NCI-H2171 (cell line): ENCODE measurements at places on chromosomes 7 and 10.
A peak's percentile ranks its signal among the peaks of the same experiment; 100 is the strongest.

- no peak for DNase-seq
These were observed 30.1 kb downstream of the SEMA3D start for GRCh38 chr7:85156661-85157208.

DNA sequence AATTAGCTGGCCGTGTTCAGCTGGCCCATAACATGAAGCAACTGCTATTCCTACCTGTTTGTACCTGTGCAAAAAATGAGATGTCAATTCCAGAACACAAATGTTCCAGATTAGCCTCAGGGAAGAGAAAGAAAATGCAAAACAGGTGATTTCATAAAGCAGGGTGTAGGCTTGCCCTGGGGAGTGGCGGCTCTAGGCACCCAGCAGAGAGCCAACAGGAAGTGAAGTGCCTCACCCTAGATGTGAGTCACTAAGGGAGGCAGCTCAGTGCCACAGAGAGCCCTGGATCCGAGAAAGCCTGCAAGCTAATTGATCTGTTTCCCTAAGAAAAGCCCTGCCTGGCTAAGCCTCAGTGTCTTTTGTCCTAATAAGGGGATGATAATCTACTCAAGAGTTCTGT, 240.0 kb downstream of the ARHGAP21 start:
- DNase-seq = no peak

GRCh38 chr10:99236627-99237309, 1.1 kb upstream of the HPSE2 start:
- no peak for DNase-seq

- no peak for DNase-seq
These were observed 27.5 kb downstream of the AP3M1 start for GRCh38 chr10:74123081-74123480.

DNA sequence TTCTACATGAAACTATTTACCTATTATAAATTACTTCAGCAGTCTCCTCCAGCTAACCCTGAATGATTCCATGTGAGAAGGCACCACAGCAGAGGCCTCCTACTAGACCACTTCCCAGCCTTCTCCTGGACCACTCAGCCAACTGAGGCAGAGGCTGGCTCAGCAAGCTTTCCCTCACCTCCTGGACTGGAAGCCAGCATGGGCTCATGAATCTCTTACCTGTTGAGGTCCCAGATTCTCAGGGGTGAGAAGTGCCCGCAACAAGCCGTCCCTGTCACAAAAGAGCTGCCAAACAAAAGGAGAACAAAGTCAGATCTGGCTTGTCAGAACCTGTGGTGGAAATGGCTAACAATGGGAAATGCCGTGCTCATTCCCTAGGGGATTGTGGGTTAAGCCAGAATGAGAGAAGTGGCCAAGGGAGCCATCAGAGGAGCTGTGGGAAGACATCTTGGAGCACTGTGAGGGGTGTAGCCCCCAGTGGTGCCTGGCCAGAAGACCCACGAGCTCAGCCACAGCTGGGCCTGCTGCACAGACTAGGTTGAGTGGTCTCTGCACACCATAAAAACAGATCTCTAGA, 36.5 kb downstream of the DPCD start:
- DNase-seq = no peak

DNA sequence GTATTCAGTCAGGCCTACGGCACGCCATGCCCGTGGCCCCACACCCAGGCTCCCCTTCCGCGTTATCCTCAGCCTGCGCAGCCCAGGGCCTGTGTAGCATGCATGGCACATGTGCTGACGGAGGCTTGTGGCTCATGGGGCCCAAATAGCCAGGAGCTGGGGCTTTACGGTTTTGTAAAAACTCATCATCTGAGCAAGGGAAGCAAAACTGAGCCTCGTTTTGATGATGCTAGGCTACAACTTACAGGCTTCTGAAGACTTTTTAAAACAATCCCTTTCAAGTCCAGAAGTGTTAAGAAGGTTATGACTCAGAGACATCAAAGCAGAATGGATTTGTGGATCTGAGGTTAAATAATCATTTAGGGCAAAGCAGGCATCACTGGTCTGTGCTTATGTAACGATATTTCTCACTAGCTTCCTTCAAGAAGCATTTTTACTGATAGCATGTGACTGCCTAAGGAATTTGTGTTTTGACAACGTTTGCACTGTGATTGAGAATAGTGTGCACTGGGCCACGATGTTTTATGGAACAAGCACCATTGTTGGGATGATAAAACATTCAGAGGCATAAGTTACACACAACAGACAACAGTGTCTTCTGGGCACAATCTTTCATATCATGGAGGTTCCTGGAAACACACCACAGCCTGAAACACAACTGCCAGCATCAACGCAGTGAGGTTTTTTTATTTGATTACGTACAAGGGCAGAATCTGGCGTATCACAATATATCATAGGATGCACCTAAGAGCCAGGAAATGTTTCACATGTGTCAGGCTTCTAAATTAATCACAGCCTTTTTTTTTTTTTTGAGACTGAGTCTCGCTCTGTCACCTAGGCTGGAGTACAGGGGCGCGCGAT, 274.3 kb downstream of the CCDC3 start:
- no peak for DNase-seq

DNA sequence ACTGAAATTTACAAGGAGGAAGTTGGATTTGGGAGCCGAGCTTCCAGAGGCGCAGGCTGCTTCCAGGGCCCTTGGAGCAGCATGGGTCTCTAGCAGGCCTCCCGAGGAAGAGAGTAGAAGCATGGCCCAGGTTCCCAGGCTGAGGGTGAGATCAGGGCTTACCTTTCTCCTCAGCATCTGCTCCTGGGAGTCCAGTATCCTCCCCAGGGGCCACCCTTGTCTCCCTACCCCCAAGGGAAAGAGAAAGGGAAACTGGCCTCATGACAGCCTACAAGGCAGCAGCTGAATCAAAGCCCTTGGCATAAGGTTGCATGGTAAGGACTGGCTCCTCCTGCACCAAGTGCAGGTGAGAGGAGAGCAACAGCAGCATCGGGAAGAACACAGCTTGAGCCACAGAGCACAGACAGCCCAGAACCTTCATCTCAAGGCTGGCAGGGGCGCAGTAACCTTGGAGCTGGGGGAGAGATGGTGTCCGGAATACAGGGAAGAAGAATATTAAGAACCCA, 114.5 kb downstream of the MARCHF5 start:
- peak; percentile 58 for DNase-seq

- DNase-seq = no peak
These were observed 302.0 kb downstream of the TWIST1 start for GRCh38 chr7:18815261-18815960.

DNA sequence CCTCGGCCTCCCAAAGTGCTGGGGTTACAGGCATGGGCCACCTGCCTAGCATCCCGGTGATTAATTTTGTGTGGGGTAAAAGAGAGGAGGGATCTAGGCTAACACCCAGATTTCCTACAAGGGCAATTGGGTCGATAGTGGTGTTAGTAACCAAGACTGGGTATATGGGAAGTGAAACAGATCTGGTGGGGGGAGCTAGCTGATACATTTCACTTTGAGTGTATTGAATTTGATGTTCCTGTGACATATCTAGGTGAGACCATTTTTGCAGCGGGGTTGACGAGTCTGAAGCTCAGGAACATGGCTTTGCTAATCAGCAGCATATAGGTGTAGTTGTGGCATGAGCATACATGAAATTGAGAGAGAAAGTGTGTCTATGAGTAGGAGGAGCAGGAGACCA, 12.0 kb downstream of the CLCN1 start:
- no peak for DNase-seq

- no peak for DNase-seq
These were observed 11.9 kb upstream of the SLC12A9 start for GRCh38 chr7:100840470-100841100.

DNA sequence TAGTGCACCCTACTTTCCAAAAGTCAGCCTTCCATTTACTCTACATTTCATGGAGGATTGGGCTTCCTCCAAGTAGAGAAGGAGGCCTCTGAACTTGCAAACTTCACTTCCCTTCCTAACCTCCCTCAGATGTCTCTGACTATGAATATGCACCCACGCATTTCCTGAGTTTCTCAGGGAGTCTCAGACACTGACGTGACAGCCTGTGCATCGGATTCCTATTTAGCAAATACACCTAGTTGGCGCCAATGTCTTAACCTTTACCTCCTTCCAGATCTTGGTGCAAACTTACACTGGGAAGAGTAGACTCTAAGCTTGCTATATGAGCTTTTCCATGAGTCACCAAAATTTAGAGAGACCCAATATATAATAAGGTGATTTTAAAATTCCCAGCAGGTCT, 920.1 kb upstream of the AUTS2 start:
- no peak for DNase-seq

GRCh38 chr10:22765660-22766547, 51.5 kb upstream of the PIP4K2A start:
- no peak for DNase-seq

DNA sequence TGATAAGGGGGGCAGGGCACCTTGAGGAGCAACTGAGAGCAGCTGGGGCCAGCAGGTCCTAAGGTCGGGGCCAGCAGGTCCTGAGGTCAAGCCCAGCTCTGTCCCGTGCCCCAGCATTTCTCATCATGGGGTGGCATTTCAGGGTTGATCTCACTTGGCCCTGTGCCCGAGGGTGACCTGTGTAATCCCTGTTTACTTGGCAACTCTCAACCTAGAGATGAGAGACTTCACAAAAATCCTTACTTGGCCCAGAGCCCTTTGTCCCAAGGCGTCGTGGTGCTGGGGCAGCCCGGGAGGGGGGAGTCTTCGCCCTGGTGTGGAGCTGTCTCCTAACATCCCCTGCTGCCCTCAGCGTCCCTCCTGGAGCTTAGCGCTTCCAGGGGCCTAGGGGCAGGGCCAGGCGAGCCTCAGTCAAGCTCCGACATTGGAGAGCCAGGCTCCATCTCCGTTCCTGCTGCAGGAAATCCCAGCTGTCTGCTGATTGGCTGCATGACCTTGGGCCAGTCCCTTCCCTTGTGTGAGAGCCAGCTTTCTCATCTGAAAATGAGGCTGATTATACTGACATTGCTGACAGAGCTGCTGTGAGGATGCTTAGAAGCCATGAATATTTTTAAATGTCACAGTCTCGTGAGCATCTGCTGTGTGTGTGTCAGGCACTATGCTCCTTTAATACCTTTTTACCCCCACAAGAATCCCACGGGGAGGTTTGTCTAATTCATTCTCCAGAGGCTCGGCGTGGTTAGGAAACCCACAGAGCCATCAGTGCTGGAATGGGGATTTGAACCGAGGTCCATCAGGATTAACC, 94.3 kb downstream of the ZMIZ1 start:
- DNase-seq = no peak

DNA sequence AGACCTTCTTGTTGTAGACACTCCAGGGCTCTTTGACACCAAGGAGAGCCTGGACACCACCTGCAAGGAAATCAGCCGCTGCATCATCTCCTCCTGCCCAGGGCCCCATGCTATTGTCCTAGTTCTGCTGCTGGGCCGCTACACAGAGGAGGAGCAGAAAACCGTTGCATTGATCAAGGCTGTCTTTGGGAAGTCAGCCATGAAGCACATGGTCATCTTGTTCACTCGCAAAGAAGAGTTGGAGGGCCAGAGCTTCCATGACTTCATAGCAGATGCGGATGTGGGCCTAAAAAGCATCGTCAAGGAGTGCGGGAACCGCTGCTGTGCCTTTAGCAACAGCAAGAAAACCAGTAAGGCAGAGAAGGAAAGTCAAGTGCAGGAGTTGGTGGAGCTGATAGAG, 5.5 kb downstream of the GIMAP7 start:
- DNase-seq = no peak

- no peak for DNase-seq
These were observed 769.0 kb upstream of the COBL start for GRCh38 chr7:52085610-52086009.

DNA sequence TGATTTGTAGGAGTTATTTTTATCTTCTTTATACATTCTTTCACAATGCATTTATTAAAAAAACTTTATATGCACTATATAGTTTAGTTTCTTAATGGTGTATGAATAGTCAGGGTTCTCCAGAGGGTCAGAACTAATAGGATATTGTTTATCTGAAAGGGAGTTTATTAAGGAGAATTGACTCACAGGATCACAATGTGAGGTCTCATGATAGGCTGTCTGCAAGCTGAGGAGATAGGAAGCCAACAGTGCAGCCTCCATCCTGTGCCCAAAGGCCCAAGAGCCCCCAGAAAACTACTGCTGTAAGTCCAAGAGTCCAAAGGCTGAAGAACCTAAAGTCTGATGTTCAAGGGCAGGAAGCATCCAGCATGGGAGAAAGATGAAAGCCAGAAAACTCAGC, 192.8 kb upstream of the AHR start:
- no peak for DNase-seq

- no peak for DNase-seq
These were observed 779 bp downstream of the C1QL3 start for GRCh38 chr10:16520900-16521299.

GRCh38 chr10:84801156-84801555, 472.8 kb downstream of the CCSER2 start:
- DNase-seq = no peak

- no peak for DNase-seq
These were observed 101.8 kb upstream of the FZD8 start for GRCh38 chr10:35743851-35744250.

DNA sequence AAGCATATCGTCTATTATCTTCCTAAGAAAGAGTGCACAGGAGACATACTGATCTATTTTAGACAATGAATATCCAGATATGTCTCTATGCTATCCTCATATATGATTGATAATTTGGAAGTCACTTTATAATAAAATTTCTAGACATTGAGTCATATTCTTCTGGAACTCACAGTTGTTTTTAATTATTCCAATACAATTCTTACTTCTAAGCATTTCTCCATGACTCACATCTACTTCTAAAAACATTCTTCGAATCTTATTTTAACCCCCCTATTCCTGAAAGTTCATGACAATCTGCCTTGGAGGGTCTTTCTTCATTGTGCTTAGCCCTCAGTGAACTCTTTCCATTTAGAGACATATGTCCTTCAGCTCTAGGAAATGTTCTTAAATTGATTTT, 368.1 kb downstream of the MDFIC start:
- no peak for DNase-seq

DNA sequence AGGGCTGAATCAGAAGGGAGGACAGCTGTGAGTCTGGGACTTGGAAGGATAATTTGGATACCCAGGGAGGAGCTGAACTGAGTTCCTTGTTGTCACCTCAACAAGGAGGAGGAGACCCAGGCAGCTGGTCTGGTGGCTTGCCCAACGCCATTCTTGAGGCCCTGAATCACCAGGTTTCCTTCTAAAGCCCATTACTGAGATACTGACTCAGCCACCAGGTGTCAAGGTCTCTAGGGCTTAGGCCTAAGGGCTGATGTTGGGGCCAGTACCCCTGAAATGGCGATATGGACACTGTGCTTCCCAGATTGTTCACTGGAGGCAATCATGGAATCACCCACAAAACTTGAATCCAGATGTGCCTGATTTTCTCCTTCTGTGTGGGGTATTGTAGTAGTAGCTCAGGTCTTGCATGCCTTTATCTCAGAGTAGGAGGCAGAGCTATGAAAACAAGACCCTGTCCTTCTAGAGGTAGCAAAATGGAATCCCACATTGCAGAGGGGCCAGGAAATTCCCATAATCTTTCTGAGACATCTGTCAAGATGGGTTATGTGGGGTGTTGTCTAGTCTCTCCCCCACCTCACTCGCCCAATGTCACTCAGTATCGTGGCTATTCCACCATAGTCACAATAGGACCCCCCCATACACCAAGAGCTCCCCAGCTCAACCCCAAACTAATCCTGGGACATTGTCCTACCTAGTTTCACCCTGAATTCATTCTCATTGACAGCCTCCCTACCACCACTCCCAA, 1.8 kb upstream of the ATG9B start:
- DNase-seq = no peak

- DNase-seq = no peak
These were observed 77.5 kb downstream of the SEPTIN7 start for GRCh38 chr7:35878351-35878750.

- no peak for DNase-seq
These were observed 23.6 kb downstream of the ZNF783 start for GRCh38 chr7:149285603-149286002.

GRCh38 chr7:16778476-16778875, 24.9 kb downstream of the TSPAN13 start:
- no peak for DNase-seq

GRCh38 chr7:151085329-151085690, 965 bp upstream of the AGAP3 start:
- DNase-seq = no peak
